ENCODE measurements at places on chromosomes 5 and 9.

- DNase-seq = no peak
Observed at GRCh38 chr5:56900395-56900794, 9.0 kb upstream of the SETD9 start.

DNA sequence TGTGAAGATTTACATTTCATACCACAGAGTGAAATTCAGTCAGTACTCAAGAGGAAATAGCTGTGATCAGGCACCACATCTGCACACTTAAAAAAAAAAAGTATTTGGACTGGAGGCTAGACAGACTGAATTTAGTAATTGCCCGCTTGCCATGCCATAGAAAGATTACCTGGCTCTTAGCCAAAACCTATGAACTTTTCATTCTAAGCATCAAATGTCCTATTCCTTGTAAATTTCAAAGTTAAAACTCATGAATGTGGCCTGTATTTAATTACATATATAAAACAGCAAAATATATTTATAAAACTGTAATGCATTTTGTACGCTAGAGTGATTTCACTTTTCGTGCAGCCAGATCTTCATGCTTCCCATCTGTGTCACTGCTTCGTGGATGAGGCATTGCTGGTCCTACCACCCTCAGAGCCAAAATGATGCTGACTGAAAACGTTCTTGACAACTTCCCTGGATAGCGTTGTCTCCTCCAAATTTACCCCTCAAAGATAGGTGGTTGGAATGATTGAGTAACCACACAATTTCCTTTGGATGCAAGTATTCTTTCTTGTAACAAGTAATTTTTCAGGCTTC is 447.9 kb upstream of the SGCD start:
- DNase-seq = no peak

GRCh38 chr5:179367491-179367890 is 22.2 kb upstream of the ADAMTS2 start:
- DNase-seq = no peak

- no peak for DNase-seq
Observed at GRCh38 chr5:74596927-74597326, 43.6 kb downstream of the ENC1 start.

DNA sequence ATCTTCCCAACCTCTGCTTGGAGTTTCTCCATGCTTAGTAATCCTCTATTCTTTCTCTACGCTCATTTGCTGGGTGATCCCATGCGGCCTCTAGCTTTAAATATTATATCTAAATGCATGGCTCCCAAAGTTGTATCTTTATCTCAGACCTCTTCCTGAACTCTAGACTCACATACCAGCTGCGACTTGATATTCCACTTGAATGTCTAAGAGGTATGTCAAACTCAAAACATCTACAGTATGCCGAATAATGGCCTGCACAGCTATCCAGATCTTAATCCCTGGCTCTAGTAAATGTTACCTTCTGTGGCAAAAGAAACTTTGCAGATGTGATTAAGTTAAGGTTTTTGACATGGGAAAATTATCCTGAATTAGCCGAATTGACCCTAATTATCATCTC is 179.2 kb downstream of the TTC39B start:
- no peak for DNase-seq

- no peak for DNase-seq
Observed at GRCh38 chr5:81553567-81554212, 159.8 kb upstream of the ACOT12 start.

DNA sequence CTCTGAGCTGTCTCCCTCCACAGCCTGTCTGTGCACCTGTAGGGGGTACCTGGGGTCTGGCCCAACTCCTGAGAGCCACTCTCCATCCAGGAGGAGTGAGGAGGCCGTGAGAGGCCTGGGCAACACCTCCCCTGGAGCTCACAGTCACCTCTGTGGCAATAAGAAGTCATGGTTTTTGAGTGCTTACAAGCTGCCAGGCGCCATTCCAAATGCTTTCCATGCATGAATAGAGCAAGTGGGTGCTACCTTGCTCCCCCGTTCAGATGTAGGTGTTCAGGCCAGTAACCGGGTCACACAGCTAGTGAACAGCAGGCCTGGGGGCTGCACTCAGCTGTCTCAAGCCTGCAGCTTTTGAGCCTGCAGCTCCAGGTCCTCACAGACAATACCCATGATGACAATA is 30.6 kb downstream of the CORO2A start:
- DNase-seq = no peak

DNA sequence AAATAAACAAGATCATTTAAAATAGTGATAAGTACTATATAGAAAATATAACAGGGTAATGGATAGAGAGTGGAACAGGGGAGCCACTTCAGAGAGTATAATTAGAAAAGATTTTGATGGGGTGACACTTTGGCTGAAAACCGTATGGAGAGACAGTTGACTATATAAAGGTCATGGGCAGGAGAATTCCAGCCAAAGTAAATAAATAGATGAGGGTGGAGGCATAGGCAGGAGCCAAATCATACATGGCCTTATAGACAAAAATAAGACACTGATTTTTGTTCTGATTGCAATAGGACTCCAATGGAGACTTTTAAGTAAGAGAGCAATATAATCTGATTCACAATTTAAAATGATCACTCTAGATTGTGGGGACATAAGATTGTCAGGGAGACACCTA is 37.5 kb upstream of the NUDT12 start:
- no peak for DNase-seq

GRCh38 chr9:136052991-136053756 is 41.9 kb downstream of the NACC2 start:
- no peak for DNase-seq

- DNase-seq = no peak
Observed at GRCh38 chr5:167451076-167451475, 840.4 kb upstream of the WWC1 start.

- no peak for DNase-seq
Observed at GRCh38 chr9:125747053-125747764, at the start of gene PBX3. Gene PBX3, plus strand, starts transcription at chr9:125747373.

DNA sequence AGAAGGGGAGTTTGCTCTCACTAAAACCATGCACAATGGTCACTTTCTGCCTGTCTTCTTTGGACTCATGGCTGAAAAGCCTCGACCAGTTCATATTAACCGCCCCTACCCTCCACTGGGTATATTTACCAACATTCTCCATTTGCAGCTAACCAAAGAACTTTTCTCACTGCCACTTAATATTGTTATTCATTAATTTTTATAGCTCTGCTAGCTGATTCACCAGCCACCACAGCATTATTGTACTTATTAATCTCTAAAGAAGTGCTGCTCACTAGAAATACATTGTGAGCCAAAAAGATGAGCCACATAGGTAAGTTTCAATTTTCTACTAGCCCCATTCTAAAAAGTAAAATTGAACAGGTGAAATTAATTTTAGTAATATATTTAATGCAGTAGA is 33.4 kb upstream of the SMIM32 start:
- DNase-seq = no peak

DNA sequence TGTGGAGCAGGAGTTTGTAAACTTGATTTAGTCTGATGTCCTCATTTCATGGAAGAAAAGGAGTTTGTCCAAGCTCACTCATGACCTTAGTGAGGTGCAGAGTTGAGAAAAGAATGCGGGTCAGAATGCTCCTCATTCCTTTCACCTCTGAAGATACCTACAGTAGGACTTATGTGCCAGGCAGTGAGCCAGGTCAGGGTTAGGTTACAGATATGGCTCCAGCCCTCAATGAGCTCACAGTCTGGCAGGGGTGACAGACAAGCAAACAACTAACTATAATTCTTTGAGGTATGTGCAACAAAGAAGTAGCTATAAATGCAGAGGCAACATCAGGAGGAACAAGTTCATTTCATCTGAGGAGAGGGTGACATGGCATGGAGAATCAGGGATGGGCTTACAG is 102.5 kb downstream of the SPATA31D1 start:
- no peak for DNase-seq

GRCh38 chr5:153594785-153595184 is 104.3 kb downstream of the GRIA1 start:
- no peak for DNase-seq

DNA sequence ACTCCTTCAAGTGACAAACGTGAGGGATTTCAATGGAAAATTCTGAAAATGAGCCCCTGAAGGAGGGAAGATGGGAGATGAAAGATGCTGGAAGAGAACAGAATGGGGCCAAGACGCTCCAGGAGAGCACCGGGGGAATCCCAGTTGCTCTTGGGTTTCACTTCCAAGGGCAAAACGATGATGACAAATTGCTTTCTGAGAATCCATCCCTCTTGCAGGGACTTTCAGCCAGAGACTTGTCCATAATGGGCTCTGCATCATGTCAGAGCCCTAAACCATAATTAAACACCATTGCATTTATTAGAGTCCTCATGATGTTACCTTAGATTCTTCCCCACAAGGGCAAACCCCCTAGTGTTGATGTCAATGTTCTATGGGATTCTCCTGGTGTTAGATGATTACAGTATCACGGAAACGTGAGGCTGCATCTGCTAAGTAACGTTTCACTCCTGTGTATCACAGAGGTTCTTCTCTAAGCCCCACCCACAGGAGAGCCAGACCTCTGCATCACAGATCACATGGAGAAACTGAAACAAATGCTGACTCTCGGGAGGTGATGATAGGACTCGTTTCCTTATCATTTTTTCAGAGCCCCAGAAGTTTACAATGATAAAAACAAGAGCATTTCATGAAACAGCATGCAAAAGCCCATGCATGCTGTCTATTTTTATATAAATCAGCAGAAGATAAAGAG is 114.4 kb downstream of the TENT4A start:
- DNase-seq = no peak

GRCh38 chr9:72312386-72312987 is 52.5 kb downstream of the ZFAND5 start:
- DNase-seq = no peak

- DNase-seq = no peak
Observed at GRCh38 chr9:95927271-95928004, 51.9 kb downstream of the ERCC6L2 start.

DNA sequence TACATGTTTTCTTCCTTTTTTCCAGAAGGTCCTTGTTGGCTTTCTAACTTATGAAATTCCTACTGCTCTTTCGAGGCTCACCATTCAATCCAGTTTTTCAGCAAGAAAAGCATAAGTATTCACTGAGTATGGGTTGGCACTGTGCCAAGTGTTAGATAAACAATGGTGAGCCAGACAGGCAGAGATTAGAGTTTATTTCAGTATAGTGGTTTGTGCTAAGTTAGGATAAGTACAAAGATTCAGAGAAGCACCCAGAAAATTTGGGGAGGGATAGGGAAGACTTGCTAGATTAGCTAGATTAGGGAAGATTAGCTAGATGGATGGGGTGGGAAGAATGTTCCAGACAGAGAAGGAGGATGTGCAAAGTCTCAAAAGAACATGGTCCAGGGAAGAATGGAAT is 122.9 kb downstream of the OXCT1 start:
- DNase-seq = no peak

DNA sequence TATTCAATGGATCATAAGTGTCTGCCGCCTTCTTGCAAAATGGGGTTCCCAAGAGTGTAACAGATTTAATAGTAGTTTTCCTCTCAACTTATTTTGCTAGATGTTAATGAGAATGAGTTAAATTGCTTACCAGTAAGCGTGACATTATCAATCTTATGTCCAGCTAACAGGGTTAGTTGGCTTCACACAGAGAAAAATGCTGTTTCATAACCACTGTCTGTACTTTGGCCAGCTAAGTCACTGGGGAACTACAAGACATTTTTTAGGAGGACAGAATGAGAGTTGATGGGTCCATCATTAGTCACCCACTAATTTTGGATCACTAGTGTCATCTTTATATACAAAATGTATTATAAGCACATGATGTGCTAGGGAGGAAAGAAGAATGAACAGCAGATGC is 1.4 kb downstream of the CDC37L1 start:
- DNase-seq = no peak

DNA sequence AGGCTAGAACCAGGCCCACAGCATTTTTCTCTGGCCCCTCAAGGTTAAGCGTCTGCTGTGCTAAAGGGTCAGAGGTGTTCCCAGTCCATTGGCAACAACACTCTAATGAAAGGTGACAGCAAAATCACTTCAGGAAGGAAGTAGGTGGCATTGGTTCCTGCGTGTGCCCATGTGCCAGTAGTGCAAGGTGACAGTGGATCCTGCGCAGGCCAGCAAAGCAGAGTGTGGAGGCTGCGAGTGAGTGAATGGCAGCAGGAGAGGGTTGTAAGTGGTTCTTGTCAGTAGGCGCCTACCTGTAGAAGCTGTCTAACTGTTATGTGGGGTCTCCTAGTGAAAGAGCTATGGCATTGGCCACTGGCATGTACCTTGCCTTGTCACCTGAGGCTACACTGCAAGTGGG is 898.2 kb upstream of the TYRP1 start:
- no peak for DNase-seq

DNA sequence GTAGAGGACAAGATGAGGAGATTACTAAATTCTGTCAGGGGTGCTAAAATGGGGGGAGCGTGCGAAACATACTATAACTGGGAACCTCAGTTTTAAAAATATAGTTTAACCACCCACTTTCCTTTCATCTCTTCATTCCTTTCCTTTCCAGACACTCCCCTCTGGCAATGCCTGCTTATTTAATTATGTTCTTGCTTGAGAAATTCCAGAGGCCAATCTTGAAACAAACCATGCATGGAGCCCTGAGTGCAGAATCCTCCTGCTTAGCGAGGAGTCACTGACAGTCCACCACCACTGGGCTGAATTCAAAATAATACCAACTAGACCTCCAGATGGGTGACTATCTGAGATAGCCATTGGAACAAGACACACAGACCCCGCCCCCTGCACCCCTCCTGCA is 29.7 kb upstream of the C9orf72 start:
- no peak for DNase-seq

DNA sequence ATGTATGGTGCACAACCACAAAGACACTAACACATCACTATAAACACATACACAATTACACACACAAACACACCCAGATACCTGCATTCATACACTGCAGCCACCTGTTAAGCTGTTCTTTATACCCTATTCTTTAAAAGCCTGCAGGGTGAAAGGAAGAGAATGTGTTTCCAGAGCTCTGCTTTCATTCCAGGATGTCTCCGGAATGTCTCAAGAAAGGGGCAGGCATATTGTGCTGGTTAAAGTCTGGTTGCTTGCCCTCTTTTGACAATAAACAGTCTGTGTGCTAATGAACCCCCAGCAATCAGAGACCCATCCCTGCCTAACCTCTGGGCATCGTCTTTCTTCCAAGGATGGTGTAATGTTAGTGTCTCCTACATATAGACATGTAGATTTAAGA is 181.6 kb downstream of the EPB41L4A start:
- no peak for DNase-seq

GRCh38 chr5:24624872-24625271 is 19.9 kb downstream of the CDH10 start:
- no peak for DNase-seq

DNA sequence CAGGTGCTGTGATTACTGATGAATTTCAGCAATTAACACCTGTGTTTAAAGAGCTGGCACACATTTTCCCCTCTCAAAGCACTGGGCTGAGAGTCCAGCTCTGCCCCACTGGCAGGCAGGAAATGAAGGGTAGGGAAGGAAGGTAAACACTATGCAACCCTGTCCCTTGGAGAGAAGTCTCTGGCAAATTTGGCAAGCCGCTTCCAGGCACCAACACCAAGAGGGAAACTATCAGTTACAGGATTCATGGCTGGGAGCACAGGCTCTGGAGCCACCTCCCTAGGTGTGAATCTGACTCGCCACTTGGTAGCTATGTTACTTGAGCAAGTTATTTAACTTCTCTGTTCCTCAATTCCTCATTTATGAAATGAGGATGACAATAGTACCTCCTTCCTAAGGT is 3.3 kb downstream of the ANKS6 start:
- no peak for DNase-seq
